Midbrain (tissue), 1 donor: ENCODE measurements at places on chromosomes 16 and 17.

- DNase-seq = no peak
Measured at GRCh38 chr16:11211977-11212797, 43.8 kb downstream of the SOCS1 start.

DNA sequence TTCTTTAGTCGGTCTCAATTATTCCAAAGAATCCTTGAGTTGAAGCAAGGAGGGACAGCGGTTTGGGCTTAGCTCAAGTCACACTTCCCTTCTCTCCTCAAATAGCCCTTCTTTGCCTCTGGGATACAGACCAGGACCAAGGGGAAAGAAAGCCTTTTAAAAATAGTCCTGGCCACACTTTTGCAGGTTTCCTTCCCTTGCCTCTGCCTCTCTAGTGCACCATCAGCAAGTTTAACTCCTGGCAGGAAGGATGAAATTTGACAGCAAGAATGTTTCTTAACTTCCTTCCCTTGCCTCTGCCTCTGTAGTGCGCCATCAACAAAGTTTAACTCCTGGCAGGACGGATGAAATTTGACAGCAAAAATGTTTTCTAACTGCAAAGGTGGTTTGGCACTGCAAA lies 7.2 kb upstream of the G6PC1 start:
- no peak for DNase-seq

GRCh38 chr16:85436636-85437165 lies 176.4 kb upstream of the GSE1 start:
- no peak for DNase-seq

GRCh38 chr17:4986403-4986802 lies 1.1 kb downstream of the CAMTA2 start:
- DNase-seq = no peak

DNA sequence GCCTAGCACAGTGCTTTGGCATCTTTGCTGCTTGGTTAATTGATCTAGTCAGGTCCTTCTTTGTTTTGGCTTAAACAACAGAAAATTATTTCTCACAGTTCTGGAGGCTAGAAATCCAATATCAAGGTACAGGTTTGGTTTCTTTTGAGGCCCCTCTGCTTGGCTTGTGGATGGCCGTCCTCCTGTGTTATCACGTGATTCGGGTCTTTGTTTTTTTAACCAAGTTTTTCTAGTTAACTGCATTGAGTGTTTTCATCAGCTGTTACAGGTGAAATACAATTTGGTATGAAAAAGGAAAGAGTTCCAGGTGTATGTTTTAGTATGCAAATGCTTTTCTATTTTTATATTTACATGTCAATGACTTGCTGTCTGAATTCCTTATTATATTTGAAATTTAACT lies 2.8 kb downstream of the NLK start:
- no peak for DNase-seq

GRCh38 chr17:39318636-39319035 lies 82.8 kb downstream of the FBXL20 start:
- DNase-seq = no peak

- DNase-seq = no peak
Measured at GRCh38 chr16:19518388-19518787, 3.5 kb downstream of the GDE1 start.

- DNase-seq = peak; percentile 51
Measured at GRCh38 chr16:30787613-30788378, 791 bp upstream of the ZNF629 start.

DNA sequence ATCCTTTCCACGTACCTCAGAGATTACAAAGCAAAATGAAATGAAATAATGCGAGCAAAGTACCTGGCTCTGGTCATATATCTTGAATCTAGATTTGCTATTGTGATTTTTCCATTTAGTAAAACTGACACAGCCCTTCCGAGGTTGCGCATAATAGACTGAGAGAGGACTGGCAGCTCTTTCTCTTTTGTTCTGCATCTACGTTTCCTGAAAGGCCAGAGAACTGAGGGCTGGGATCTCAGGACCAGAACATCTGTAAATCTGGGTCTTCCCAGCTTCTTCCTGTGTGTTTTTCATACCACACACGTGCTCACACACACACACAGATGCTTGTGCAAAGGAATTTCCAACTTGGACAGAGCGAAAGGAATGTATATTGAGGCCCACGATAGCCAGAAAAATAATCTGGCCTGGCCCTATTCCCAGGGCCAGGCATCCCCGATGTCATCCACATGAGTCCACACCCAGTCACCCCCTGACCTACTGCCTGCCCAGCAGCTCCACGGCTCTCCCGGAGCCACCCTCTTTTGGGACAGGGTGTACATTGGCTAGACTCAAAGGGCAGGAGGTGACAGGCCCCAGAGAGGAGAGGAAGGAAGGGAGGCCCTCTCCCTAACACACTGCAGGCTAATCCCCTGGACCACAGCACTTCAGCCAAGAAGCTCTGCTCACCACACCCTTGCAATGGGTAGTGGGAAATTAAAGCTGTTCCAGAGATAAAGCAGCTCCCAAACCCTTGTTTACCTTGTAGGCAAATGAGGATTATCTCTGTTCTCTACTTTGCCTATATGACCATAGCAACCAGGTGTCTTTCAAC lies 41.8 kb downstream of the NOL11 start:
- no peak for DNase-seq

- no peak for DNase-seq
Measured at GRCh38 chr16:25095636-25096035, 15.9 kb upstream of the LCMT1 start.

GRCh38 chr16:25692351-25692741 lies 587 bp downstream of the HS3ST4 start:
- no peak for DNase-seq

DNA sequence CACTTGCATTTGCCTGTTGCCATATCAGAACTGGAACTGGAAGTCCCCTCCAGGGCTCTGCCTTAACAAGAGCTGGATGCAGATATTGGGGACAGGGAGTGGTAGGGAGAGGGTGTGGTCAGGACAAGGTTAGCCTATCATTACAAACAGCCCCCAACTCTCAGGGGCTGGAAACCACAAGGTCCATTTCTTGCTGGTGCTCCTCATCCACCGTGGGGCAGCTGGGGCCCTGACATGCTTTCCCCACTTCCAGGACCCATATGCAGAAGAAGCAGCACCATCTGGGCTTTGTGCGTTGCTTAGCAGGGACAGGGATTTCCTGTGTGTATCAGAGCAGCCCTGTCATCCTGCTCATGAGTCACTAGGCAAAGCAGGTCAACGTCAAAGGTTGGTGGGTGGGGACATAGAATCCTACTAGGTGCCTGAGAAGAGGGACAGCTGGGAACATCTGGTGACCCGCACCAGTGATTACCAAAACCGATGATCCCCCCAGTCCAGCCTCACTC lies 26.9 kb downstream of the RGS9 start:
- no peak for DNase-seq

GRCh38 chr16:4796982-4797804 lies 2.0 kb downstream of the SMIM22 start:
- DNase-seq = no peak
